ENCODE measurements at places on chromosomes 4 and X. TPM values are rescaled to one million over a fixed set of nuclear protein-coding genes. Genes with fewer than 3 reads are reported as not detected.

GRCh38 chrX:47316276-47317025 is 53.9 kb upstream of the ZNF157 start:
- H3K36me3 ChIP-seq, result no peaks in the 10 kb centered on the region
- H3K27me3 ChIP-seq, result no peaks in the 10 kb centered on the region
- no peak overlapping the region for H3K4me3 ChIP-seq
- H3K4me1 ChIP-seq, result no peaks in the 10 kb centered on the region
- H3K27ac ChIP-seq, result no peak overlapping the region

- H3K36me3 ChIP-seq, result no peaks in the 10 kb centered on the region
- H3K4me3 ChIP-seq, result no peak overlapping the region
- DNase-seq, result no peak
- no peak overlapping the region for H3K27ac ChIP-seq
Observed at GRCh38 chr4:48212165-48212564, 57.5 kb downstream of the TEC start.

- H3K4me1 ChIP-seq, result no peaks in the 10 kb centered on the region
- peaks cover 6% of the 10 kb centered on the region for H3K27me3 ChIP-seq
- H3K4me3 ChIP-seq, result no peak overlapping the region
- no peak for DNase-seq
- no peaks in the 10 kb centered on the region for H3K36me3 ChIP-seq
Observed at GRCh38 chr4:87543835-87544461, 14.8 kb upstream of the SPARCL1 start.

DNA sequence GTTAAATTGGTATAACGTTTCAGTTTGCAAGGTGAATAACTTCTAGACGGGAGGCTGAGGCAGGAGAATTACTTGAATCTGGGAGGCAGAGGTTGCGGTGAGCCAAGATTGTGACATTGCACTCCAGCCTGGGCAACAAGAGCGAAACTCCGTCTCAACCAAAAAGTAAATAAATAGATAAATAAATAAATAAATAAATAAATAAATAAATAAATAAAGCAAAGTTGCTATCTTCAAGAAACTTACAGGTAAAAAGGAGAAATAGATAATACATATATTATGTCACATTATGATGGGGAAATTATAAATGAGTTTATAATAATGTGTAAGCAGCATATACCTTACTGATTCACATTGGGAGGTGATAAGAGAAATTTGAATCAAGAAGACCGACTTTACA is 1966.0 kb downstream of the PCDH7 start:
- no peaks in the 10 kb centered on the region for H3K27me3 ChIP-seq
- no peaks in the 10 kb centered on the region for H3K4me1 ChIP-seq
- H3K4me3 ChIP-seq, result no peak overlapping the region
- no peaks in the 10 kb centered on the region for H3K36me3 ChIP-seq
- no peak overlapping the region for H3K27ac ChIP-seq

GRCh38 chrX:49053223-49054072 is 5.4 kb upstream of the CCDC120 start:
- peaks cover 22% of the 10 kb centered on the region for H3K4me1 ChIP-seq
- no peaks in the 10 kb centered on the region for H3K36me3 ChIP-seq
- H3K4me3 ChIP-seq, result peak overlapping the region; percentile 81
- peaks cover 2% of the 10 kb centered on the region for H3K27me3 ChIP-seq

GRCh38 chr4:113825272-113825671 is 63.7 kb upstream of the CAMK2D start:
- H3K36me3 ChIP-seq, result no peaks in the 10 kb centered on the region
- peaks cover 24% of the 10 kb centered on the region for H3K4me1 ChIP-seq
- H3K27ac ChIP-seq, result peak overlapping the region; percentile 61

GRCh38 chr4:81675791-81676393 is 204.2 kb upstream of the RASGEF1B start:
- no peaks in the 10 kb centered on the region for H3K36me3 ChIP-seq
- DNase-seq, result no peak
- peaks cover 5% of the 10 kb centered on the region for H3K27me3 ChIP-seq

- H3K4me3 ChIP-seq, result no peak overlapping the region
- H3K27ac ChIP-seq, result no peak overlapping the region
- H3K36me3 ChIP-seq, result no peaks in the 10 kb centered on the region
- no peak for DNase-seq
Observed at GRCh38 chrX:66232296-66232695, 68.2 kb downstream of the HEPH start.

DNA sequence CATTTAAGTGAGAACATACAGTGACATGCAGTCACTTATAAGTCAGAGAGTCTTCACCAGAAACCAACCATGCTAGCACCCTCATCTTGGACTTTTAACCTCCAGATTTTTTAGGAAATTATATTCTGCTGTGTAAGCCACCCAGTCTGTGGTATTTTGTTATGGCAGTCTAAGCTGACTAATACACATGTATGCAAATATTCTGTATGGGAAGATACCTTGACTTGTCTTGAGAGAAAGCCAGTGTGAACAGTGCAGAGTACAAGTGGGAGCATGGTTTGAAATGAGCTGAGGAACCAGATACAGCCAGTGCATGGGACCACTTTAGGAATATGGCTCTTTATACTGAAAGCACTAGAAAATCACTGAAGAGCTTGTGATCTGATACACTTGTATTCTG is 110.4 kb upstream of the MAP9 start:
- H3K4me1 ChIP-seq, result no peaks in the 10 kb centered on the region
- no peaks in the 10 kb centered on the region for H3K27me3 ChIP-seq
- no peak overlapping the region for H3K4me3 ChIP-seq
- H3K27ac ChIP-seq, result no peak overlapping the region
- H3K36me3 ChIP-seq, result no peaks in the 10 kb centered on the region
- no peak for DNase-seq

DNA sequence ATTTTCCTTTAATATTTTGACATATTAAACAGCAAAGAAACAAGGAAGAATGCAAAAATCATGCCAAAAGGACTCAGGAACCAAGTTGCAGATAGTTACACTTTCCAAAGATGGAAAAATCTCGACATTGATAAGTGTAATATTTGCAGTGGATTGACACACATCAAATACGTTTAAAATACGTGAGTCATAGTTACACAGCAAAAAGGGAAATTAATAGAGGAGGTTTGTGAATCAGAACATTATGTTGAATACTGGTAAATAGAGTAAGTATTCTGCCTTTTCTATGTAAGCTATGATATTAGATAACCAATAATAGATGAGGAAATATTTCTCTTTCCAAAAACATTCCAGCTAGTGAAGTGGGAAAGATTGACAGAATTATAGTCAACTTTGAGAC is 1761.3 kb upstream of the IGFBP7 start:
- H3K4me1 ChIP-seq, result no peaks in the 10 kb centered on the region
- H3K4me3 ChIP-seq, result no peak overlapping the region
- no peaks in the 10 kb centered on the region for H3K27me3 ChIP-seq

DNA sequence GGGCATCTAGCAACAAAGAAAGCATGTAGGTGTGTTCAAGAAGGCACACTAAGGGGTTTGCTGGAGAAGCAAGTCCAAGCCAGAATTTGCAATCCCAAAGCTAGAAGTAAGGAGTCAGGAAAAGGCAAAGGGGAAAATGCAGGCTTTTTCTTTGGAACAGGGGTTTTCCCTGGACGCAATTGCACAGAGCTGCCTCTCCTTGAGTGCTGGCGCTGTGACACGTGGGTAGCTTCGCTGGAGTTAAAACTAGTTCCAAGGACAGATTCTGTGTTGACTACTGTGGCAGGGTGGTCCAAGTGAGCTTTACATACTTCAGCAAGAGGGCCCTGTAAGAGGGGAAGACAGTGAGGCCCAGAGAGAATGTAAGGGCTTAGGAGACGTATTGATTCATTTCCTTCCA is 277.1 kb downstream of the ADGRA3 start:
- H3K27ac ChIP-seq, result no peak overlapping the region
- no peak for DNase-seq
- H3K4me3 ChIP-seq, result no peak overlapping the region
- no peaks in the 10 kb centered on the region for H3K36me3 ChIP-seq
- peaks cover 31% of the 10 kb centered on the region for H3K4me1 ChIP-seq

DNA sequence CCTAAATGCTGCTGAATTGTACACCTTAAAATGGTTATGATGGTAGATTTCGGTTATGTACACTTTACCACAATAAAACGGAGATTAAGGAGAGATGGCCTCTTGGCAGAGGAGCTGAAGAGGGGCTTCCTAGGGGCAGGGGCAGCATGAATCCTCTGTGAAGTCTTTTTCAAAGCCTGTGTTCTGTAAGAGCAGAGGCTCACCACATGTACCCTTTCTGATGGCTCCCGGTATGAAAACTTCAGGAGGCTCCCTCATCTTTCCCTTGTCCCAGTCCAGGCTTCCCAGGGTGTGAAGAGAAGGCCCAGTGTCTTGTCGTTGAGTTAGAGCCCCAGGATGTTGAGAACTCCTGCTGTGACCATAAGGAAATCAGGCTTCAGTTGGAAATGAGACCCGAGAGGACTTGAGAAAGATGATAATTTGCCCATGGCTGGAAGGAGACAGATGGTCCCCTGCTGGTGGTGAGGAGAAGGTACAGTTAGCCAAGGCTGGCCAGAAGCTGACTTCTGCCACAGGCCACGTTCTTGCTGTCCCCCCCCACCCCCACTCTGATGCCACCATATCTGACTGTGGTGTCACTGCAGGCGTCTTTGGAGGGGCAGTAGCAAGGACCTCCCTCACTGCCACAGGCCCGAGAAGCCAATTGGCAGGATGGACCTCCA is 31.8 kb upstream of the MTM1 start:
- no peak overlapping the region for H3K27ac ChIP-seq
- no peaks in the 10 kb centered on the region for H3K4me1 ChIP-seq
- H3K36me3 ChIP-seq, result no peaks in the 10 kb centered on the region
- H3K4me3 ChIP-seq, result no peak overlapping the region
- H3K27me3 ChIP-seq, result no peaks in the 10 kb centered on the region

DNA sequence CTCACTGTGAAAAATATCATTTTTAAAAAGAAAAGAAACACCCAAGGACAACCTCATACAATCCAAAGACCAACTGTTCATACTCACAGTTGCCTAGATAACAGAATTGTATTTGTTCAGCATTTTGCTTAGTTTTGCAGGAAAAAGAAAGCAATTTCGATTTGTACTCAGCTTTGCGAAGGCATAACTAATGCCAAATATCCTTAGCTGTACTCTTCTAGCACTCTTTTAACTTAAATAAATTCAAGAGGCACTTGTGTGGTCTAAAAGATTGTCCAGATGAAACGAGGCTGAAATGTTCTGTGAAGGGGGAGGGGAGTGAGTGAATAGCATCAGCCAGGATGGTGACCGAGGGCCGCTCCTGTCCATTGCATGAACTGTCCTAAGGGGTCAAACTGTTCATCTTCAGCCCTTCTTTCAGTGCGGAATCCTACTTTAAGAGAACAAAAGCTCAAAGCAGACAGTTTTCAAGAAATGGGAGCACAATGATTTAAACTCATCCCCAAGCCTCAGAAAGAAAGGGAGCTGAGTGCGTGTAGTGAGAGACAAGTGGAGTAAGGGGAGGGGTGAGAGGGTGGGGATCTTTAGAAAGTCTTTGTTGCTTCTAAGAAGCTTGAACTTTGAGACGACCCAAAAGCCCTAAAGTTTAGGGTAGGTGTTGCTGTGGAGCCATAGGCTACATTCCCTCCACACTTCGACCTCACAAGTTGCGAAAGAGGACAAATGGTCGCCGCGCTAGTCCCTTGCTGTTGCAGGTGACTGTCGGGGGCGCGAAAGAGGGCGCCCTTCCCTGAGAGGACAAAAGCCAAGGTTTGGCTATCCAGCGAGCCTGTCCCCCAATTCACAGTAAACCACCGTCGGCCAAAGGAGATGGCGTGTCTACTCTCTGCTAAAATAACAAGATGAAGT is 4.0 kb upstream of the NEUROG2 start:
- H3K4me1 ChIP-seq, result peaks cover 53% of the 10 kb centered on the region
- no peak overlapping the region for H3K27ac ChIP-seq
- peaks cover 4% of the 10 kb centered on the region for H3K36me3 ChIP-seq
- DNase-seq, result peak; percentile 65
- peaks cover 76% of the 10 kb centered on the region for H3K27me3 ChIP-seq

DNA sequence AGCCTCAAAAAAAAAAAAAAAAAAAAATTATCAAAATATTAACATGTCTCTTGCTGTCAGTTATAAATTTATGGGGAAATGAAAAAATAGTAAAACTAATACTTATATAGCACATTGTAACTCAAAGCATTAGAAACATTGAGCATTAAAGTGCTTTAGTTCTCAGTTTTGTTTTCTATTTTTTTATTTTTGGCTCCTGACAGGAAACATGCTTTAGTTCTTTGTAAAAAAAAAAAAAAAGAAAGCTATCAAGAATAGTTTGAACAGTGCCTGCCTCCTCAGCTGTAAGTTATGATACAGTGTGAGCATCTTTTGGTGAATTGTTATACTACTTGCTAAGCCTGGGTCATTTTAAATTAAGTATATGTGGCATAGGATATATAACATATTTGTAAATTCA is 5.1 kb upstream of the CENPC start:
- no peaks in the 10 kb centered on the region for H3K27me3 ChIP-seq
- H3K27ac ChIP-seq, result no peak overlapping the region
- H3K4me1 ChIP-seq, result peaks cover 14% of the 10 kb centered on the region
- no peak overlapping the region for H3K4me3 ChIP-seq

GRCh38 chr4:55904576-55904975 is 44.2 kb upstream of the CEP135 start:
- DNase-seq, result no peak
- H3K27me3 ChIP-seq, result no peaks in the 10 kb centered on the region
- peaks cover 11% of the 10 kb centered on the region for H3K4me1 ChIP-seq
- H3K36me3 ChIP-seq, result peaks cover 29% of the 10 kb centered on the region
- no peak overlapping the region for H3K4me3 ChIP-seq
- no peak overlapping the region for H3K27ac ChIP-seq

DNA sequence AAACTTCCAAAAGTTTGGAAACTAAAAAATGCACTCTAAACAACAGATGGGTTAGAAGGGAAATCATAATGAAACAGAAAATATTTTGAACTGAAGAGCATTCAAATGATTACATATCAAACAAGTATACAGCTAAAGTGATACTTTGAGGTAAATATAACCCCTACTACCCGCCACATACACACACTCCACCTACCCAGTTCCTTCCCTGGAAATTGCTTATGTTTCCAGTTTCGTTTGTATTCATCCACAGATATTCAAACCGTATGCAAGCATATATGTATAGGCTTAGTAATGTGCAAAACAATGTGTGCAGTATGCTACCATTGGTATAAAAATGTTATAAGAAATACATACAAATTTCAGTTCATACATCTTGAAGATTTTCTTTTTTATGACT is 95.5 kb downstream of the SMIM20 start:
- peaks cover 24% of the 10 kb centered on the region for H3K27me3 ChIP-seq
- no peaks in the 10 kb centered on the region for H3K36me3 ChIP-seq
- DNase-seq, result no peak
- H3K4me1 ChIP-seq, result peaks cover 10% of the 10 kb centered on the region
- H3K4me3 ChIP-seq, result no peak overlapping the region

GRCh38 chrX:29044423-29045184 is 457.4 kb downstream of the IL1RAPL1 start:
- no peak overlapping the region for H3K4me3 ChIP-seq
- DNase-seq, result no peak
- no peaks in the 10 kb centered on the region for H3K27me3 ChIP-seq
- H3K4me1 ChIP-seq, result no peaks in the 10 kb centered on the region

The MAGEA9B gene
- total RNA-seq, result not detected

The EXOC1L gene
- total RNA-seq, result not detected

The PPARGC1A gene
- not detected for total RNA-seq

The LDB2 gene
- total RNA-seq, result not detected

The ING2 gene
- total RNA-seq, result 13.5 TPM

The COX7B2 gene
- total RNA-seq, result not detected

The AMBN gene
- not detected for total RNA-seq

The SPOCK3 gene
- not detected for total RNA-seq

Data from activated CD4-positive, alpha-beta T cell treated with anti-CD3 and anti-CD28 coated beads, Interleukin-2, amount 10 ng/mL, durations not matched to agents 24 days and 14 days (primary cell).